ENCODE measurements at places on chromosomes 2 and 18. TPM values are rescaled to one million over a fixed set of nuclear protein-coding genes. Genes with fewer than 3 reads are reported as not detected.

GRCh38 chr18:78857314-78858150, 122.1 kb upstream of the SALL3 start:
- no peak for DNase-seq
- no peak overlapping the region for H3K4me3 ChIP-seq
- no peaks in the 10 kb centered on the region for H3K4me1 ChIP-seq

DNA sequence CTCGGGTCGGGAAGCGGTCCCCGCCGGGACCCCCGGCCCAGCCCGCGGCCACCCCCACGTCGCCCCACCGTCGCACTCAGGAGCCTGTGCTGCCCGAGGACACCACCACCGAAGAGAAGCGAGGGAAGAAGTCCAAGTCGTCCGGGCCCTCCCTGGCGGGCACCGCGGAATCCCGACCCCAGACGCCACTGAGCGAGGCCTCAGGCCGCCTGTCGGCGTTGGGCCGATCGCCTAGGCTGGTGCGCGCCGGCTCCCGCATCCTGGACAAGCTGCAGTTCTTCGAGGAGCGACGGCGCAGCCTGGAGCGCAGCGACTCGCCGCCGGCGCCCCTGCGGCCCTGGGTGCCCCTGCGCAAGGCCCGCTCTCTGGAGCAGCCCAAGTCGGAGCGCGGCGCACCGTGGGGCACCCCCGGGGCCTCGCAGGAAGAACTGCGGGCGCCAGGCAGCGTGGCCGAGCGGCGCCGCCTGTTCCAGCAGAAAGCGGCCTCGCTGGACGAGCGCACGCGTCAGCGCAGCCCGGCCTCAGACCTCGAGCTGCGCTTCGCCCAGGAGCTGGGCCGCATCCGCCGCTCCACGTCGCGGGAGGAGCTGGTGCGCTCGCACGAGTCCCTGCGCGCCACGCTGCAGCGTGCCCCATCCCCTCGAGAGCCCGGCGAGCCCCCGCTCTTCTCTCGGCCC, 13.6 kb downstream of the SPEG start:
- H3K27ac ChIP-seq: no peak overlapping the region
- H3K36me3 ChIP-seq: no peaks in the 10 kb centered on the region
- H3K4me1 ChIP-seq: peaks cover 4% of the 10 kb centered on the region
- no peak for DNase-seq
- no peaks in the 10 kb centered on the region for H3K27me3 ChIP-seq
- H3K4me3 ChIP-seq: no peak overlapping the region

GRCh38 chr2:160576054-160576499, 82.5 kb upstream of the RBMS1 start:
- H3K36me3 ChIP-seq: no peaks in the 10 kb centered on the region
- H3K27ac ChIP-seq: no peak overlapping the region
- DNase-seq: no peak

CNGA3 gene
- not detected for total RNA-seq

All from CD4-positive, CD25-positive, alpha-beta regulatory T cell (primary cell).